ENCODE measurements at places on chromosomes 12 and 14.

GRCh38 chr12:40240779-40241178, 16.0 kb downstream of the LRRK2 start:
- DNase-seq: no peak

DNA sequence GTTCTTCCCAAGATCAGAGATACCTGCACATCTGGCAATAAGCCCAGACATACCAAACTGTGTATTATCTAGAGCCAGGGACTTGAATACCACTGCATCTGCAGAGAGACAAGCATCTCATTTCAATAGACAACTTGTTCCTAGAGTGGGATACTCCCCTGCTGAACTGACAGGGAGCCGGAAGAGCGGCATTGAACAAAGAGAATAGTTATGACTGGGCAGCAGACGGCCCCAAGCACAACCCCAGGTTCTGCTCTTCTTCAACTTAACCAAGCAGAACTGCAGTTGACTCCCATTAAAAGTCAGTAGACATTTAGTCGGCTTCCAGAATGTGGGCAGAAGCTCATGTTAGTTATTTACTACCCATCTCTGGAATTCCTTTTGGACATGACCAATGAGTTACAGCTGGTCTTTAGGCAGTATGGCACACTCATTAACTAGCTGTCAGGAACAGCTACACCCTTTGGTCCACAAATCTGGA, 112.9 kb downstream of the HMGA2 start:
- DNase-seq: no peak

GRCh38 chr14:61631045-61631687, 64.1 kb upstream of the HIF1A start:
- peak; percentile 68 for DNase-seq

DNA sequence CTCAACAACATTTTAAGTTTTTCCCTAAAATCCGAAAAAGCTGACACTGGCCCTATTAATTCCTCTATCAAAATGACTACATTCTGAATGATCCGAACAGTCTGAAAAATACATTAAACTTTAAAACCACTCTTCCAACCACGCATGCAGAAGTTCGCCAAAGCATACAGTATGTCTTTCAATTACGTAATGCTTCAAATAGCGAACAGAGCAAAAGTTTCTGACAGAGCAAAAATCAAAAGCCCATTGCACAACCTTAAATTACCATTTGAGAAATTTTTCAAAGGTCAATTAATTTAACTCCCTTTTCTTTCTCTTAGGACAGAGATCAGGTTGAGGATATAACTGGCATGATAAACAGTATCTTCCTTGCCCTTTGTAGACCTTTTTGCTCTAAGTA, 33.2 kb downstream of the LRIG3 start:
- DNase-seq: no peak

DNA sequence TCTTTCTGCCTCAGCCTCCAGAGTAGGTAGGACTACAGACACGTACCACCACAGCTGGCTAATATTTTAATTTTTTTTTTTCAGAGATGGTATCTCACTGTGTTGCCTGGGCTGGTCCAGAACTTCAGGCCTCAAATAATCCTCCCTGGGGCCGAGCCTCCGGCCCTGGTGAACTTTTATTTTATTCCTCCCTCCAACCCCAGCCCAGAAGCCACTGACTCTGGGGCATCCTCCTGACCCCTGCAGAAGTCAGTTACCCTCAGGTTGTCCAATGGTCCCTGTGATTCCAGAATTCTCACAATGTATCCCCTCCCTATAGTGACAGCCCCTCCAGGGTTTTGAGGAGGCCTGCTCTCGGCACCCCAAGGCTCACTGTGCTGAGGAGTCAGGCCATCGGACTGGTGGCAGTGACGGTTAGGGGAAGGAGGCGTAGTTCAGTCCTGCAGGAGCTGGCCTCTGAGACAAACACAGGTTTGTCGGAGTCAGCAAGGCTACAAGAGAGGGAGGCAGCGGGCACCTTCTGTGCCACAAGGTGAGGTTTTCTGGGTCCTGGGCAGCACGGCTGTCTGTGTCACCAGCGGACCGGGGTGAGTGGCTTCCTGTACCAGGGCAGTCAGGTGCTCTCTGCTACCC, 19.4 kb upstream of the FIGNL2 start:
- DNase-seq: no peak

All from NCI-H1092 treated with DMSO at 0.1 percent for 48 hours (cell line).